ENCODE measurements at places on chromosomes 7 and 10. TPM values are rescaled to one million over a fixed set of nuclear protein-coding genes. Genes with fewer than 3 reads are reported as not detected.

GRCh38 chr10:77029777-77030717 is 607.6 kb downstream of the KCNMA1 start:
- no peak for DNase-seq

GRCh38 chr10:77398558-77398957 is 239.1 kb downstream of the KCNMA1 start:
- no peak for DNase-seq

- no peak for DNase-seq
These were observed 23.4 kb upstream of the PSMG3 start for GRCh38 chr7:1593091-1593866.

DNA sequence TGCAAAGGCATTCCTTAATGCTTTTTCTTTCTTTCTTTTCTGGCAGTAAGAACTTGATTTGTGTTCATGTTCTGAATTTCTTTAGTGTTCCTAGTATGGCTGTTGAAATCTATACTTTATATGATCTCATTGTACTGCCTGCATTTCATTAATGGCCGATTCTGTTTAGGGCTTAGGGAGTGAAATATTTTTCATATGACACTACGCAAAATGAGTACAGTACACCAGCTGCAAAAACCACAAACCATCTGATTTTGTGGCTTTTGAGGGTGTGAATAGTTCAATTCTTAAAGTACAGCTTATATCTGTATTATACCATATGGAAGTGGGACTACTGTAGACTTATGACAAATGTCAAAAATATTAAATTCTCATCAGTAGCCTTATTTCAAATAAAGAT is 69.1 kb upstream of the FOXP2 start:
- DNase-seq = no peak

DNA sequence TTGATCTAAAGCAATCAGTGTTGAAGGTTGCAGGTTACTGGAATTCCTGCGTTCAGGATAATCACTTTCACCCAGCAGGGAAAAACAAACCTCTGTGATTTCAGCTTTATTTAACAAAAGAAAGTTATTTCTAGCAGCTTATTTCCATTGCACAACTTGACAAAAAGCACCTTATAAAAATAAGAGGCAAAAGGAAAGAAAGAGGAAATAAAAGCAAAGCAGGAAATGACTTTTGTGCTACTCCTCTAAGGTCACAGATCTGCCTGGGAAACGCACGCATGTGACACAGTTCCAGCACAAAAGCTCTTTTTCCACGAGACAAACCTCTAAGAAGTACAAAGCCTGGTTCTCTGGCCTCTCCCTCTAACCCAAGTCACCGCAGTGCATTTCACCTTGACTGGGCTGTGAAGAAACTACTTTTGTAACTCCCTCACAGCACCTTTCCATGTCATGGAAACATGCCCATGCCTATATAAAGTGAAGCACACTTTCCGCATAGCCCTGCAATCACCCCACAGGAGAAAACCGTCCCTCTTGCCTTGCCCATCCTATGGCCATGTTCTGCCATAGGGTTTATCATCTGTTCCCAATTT is 870 bp downstream of the ANK3 start:
- no peak for DNase-seq

DNA sequence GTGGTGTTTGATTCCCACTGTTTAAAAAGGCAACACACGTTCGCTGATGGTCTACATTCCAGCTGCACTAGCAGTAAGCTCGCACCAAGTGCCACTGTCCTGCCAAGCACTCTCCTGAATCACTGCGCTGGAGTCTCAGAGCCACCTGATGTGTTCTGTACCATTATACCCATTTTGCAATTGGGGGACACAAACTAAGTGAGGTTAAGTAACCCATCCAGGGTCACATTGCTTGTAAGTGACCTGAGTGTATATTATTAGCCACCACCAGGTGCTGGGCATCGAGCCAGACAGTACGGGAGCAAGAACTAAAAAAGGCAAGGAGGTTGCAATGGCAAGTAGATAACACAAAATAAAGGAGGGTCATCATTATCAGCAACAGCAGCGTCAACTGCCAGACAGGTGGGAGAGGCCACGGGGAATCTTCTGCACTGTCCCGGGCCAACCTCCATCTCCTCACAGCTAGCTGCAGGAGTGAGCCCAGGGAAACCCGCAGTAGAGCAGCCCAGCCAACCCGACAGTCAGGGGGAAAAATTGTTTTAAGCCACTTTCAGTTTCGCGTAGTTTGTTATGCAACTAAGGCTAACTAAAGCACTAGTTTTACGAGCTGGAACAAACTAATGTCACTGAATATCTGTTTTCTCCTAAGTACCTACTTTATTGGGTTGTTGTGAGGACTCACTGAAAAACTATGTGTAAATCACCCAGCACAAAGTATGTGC is 712 bp upstream of the CPVL start:
- peak; percentile 10 for DNase-seq

Gene WDR37
- 18.4 TPM for total RNA-seq

Gene ADAM8
- 1.1 TPM for total RNA-seq

Gene OR6V1
- not detected for total RNA-seq

Gene SLC26A3
- not detected for total RNA-seq

Gene SPDYE1
- 0.07 TPM for total RNA-seq

Measured in HFFc6 (cell line).